ENCODE measurements at places on chromosomes 4 and X. TPM values are rescaled to one million over a fixed set of nuclear protein-coding genes. Genes with fewer than 3 reads are reported as not detected.

FGB gene
- total RNA-seq = not detected

RBM47 gene
- total RNA-seq = 4.4 TPM

HSFX1 gene
- 1.8 TPM for total RNA-seq

UGT2B10 gene
- total RNA-seq = not detected

HPGD gene
- 1.4 TPM for total RNA-seq

PTPN13 gene
- total RNA-seq = 6.2 TPM

YY2 gene
- total RNA-seq = 0.98 TPM

Data from right atrium auricular region (tissue), 2 donors.